ENCODE measurements at places on chromosomes 13 and 19. TPM values are rescaled to one million over a fixed set of nuclear protein-coding genes. Genes with fewer than 3 reads are reported as not detected.

GRCh38 chr13:52644108-52644507 is 1.9 kb downstream of the HNRNPA1L2 start:
- no peak for DNase-seq

The PPP1R12C gene
- 100 TPM for total RNA-seq

DNA sequence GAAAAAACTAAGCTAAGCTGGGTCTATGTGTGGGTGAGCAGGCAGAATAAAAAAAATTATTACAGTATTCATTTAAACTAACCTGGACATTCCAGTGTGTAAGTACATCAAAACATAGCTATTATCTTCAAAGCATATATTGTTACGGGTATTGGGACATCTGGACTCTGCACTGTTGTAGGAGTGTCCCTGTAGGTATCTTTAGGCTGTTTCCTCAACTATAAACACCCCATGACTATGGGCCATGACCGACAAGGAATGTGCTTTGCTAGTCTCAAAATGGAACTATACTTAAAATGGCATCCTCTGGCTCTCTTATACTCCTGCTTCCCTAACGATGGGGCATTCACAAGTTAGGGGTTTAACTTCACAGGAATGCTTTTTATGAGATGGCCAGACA is 3.4 kb downstream of the SCGB2B2 start:
- no peak for DNase-seq

DNA sequence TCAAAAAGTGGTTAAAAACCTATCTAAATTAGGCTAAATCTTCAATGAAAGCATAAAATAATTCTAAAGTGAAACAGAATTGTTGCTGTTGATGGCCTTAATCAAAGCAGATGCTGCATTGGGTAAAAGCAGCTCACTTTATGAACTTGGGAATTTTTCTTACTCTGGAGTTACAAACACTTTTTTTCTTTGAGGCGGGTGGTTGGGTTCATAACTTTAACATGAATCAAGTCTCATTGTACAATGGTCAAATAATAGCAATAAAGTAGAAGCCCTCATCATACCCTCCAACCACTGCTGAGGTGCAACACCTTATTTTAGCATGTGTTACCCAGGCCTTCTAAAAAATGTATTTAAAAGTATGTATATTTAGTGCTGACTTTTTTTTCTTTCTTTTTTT is 29.1 kb downstream of the NUP58 start:
- DNase-seq: no peak

Data from endodermal cell (in vitro differentiated cells).